Stomach (tissue), 19 donors: ENCODE measurements at places on chromosomes 12 and 14. TPM values are rescaled to one million over a fixed set of nuclear protein-coding genes. Genes with fewer than 3 reads are reported as not detected.

SLC7A7 gene
- total RNA-seq = 7.6 TPM

SRP54 gene
- 12.9 TPM for total RNA-seq

SLC5A8 gene
- not detected for total RNA-seq

CMTM5 gene
- total RNA-seq = not detected

HOXC10 gene
- not detected for total RNA-seq

CFAP73 gene
- not detected for total RNA-seq

ACOT4 gene
- total RNA-seq = 1.4 TPM

NOVA1 gene
- total RNA-seq = 2.6 TPM

GPR84 gene
- not detected for total RNA-seq

GLT1D1 gene
- not detected for total RNA-seq

DHRS7 gene
- total RNA-seq = 215 TPM

NPFF gene
- total RNA-seq = not detected

P2RX7 gene
- not detected for total RNA-seq

NTF3 gene
- not detected for total RNA-seq

RD3L gene
- not detected for total RNA-seq

BATF gene
- 1.3 TPM for total RNA-seq

SLC10A1 gene
- total RNA-seq = not detected

KRT79 gene
- not detected for total RNA-seq

DNAI7 gene
- 2.2 TPM for total RNA-seq

ANO4 gene
- not detected for total RNA-seq

PPM1H gene
- 3.1 TPM for total RNA-seq

TMX1 gene
- 10.5 TPM for total RNA-seq

CLEC2A gene
- not detected for total RNA-seq

GARIN6 gene
- total RNA-seq = not detected

HOXC12 gene
- total RNA-seq = not detected
